ENCODE measurements at places on chromosomes 12 and 14.

DNA sequence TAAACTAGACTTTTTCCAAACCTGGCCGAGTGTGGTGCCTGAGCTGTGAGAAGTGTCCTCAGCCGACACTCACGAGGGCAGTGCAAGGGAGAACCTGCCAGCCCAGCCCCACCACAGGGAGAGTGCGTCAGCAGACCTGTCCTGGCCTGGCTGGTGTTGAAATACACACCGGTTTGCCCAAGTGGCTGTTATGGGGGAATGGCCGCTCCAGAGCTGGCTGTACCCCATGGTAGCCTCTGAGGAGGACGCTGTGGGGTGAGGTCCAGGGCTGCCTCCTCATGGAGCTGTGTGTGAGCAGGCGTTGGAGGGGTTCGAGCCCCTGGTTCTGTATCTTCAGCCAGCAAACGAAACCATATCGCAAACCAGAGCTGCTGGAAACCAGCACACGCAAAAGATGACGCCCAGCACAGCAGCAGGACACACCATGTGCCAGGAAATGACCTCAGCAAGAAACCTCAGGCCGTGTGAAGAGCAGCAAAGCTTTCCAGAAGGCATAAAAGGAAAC, 9.4 kb downstream of the ANKRD9 start:
- no peak for DNase-seq

DNA sequence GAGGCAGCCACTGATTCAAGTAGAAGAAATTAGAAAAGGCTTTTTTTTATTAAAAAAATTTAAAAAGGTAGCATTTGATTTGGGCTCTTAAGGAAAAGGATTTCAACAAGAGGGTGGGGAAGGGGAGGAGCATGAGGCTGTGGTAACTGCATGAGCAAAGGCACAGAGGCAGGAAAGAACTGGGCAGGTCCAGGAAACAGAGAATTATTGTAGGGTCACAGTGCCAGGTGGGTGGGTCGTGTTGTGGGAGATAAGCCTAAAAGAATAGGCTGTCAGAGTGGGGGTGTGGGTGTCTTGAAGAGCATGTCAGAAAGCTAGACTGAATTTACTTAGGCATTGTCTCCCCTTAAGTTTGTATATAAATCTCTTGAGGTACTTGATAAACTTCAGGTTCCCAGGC, 7.8 kb downstream of the LIMA1 start:
- DNase-seq = peak; percentile 44

GRCh38 chr12:26361964-26362363, 166.6 kb downstream of the SSPN start:
- no peak for DNase-seq

DNA sequence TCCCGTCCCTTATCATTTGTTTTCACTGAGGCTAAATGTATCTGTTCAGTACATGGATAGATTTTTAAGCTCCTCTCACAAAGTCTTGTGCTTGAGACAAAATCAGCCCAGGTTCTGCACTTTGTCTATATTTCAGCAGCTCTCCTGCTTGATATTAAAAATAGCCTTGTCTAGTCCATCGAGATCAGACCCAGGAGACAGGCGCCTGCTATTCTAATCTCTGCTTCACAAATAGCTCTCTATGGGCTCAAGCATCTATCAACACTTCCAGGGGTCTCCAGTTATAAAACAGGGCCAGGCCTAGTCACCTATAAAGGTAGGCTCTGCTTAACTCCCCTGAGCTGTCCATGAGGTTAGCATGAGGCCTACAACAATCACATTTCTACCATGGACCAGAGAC, 62.5 kb downstream of the ZFP36L1 start:
- no peak for DNase-seq

DNA sequence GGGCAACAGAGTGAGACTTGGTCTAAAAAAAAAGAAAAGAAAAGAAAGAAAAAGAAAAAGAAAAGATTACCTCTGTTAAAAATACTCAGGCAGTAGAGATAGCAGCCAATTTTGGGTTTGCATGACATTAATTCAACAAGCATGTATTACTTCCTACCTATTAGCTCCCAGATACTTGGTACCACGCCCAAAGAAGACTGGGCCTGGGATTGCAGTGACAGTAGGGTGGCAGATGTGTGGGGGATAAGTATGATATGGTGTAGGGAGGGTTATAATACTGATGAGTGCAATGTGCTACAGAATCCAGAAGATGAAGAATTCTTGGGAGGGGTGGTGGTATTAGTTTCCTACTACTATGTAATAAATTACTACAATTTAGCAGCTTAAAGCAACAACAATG, 46.4 kb upstream of the FOS start:
- DNase-seq = no peak

DNA sequence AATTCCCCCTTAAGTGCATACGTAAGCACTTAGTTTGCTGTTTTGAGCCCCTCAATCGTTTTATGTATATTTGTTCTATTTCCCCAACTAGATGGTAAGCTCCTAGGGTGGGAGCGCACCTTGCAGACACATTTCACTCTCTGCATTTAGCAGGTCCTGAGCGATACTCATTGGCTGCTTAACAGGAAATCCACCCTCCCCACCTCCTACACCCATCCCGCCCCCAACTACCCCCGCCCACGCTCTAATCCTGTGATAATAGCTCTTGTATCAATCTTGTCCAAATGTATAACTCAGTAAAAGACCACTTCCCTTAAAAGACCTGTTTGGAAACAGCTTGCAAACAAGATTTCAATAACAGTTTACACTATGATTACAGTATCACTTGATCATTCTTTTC, 8.1 kb downstream of the LPAR5 start:
- DNase-seq = peak; percentile 92

DNA sequence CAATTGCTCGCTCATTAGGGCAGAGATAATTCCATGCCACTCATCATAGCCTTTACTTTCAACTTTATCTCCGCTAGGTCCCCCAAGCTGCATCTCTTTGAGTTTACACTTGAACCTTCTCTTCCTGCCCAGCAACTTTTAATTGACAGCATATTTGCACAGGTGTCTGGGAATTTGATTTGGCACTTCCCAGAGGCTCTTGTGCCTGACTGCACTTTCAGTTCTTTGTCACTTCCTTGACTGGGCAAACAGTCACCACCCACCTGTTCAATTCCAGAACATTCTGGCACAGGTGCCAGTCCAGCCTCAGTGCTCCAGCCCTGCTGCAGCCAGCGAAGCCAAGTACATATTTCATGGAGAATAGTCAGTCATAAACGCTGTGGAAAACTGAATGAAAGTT, 110.1 kb upstream of the LRIG3 start:
- DNase-seq = no peak

DNA sequence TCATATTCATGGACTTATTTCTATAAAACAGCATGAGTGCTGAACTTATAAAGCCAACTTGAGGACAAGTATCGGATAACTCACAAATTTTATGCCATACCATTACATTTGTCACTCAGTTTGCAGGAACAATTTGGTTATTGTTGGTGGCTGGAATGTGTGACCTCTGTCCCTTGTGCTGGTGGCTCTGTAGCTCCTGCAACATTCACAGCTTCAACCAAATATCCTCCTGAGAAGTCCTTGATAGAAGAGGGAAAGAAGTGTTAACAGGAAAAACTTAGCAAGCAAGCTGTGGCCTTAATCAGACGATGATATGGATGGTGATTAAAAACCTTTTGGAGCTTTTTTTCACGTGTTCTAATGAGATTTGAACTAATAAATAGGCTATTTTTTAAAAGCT, 61.0 kb upstream of the DNM1L start:
- DNase-seq = peak; percentile 11

- no peak for DNase-seq
These were observed 1.4 kb downstream of the NFKBIA start for GRCh38 chr14:35403114-35403602.

DNA sequence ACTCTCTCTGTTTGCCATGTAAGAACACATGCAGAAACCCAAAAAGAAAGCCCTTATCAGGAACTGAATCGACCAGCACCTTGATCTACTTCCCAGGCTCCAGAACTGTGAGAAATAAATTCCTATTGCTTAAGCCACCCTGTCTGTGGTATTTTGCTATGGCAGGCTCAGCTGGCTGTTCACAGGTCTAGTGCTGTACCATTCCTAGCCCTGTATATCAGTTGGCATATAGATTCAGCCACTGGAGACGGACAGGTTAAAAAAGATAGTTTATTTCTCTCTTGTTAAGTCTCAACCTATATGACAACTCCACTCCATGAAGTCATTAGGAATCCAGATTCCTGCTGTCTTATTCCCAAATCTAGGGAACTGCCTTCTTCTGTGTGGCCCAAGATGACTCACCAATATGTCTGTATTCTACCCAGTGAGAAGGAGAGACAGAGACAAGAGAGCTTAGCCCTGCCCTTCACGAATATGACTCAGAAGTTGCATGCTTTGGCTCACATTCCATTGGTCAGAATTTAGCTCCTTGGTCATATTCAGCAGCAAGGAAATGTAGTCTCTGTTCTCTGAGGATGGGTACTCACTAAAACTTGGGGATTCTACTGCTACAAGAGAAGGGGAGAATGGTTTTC, 57.0 kb downstream of the PLEKHG7 start:
- no peak for DNase-seq

- peak; percentile 12 for DNase-seq
These were observed 19.7 kb downstream of the PLEKHG3 start for GRCh38 chr14:64723691-64724577.

DNA sequence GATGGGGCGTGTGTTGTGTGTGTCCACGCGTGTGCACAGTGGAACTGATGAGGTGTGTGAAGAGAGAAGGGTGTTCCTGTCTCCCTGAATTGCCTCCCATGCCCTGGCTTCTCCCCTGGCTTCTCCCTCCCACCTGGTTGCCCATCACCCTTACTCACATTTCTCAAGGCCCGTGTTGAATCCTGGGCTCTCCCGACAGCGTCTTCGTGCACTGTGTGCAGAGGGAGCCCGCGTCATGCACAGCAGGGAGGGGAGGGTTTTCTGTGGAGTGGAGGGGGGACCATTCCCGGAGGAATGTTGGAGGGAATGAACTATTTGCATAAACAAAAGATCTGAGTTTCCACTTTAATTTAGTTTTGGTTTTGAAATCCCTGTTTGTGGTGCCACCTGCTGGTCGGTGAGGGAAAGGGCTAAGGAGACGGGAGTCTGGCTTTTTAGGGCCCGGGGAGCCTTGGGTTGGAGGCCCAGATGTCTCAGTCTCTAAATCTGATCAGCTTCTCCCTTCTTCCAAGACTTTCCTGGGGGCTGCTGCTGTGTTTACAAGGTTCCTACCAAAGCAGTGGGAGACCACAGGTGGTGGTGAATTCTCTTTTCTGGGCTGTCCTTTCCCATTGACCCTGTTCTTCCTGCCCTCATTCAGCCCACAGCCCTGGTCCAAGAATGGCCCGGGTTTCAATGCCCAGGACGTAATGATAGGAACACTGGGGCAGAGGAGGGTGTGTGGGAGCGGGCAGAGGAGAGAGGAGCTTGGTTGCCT, at the start of gene C1R:
TSS of gene C1R (minus strand) at position 217 of the 757 bp plus-strand sequence. CDS start at position 160, 57 bp downstream.
- peak; percentile 81 for DNase-seq

- DNase-seq = peak; percentile 56
These were observed 127.6 kb upstream of the FSCB start for GRCh38 chr14:44634692-44635091.

DNA sequence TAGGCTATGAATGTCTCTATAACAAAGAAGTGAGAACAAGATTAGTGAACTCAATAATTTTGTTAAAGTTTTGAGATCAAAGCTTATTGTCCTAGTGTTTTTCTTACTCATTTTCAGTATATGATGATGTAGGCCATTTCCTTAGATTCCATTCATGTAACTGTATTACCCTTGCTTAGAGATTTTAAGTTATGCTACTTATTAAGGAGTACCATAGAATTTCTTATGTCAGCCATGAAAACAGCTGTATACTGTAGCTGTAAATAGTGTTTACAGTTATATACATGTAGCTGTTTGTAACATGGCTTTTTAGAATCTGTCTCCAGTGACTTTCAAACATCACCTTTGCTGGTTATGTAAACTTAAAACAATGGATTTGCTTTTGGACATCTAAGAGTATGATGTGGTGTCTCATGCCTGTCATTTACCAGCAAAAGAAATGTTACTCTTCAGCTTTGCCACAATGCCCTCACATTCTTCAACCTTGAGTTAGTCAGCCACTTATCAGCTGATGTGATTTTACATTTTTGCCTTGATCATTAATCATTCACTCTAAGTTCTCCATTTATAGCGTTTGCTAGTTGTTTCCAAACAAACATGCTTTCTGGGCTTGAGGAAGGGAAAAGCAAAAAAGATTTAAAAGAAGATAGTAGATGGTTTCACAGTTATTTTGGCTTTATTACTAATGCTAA, 55.5 kb downstream of the SLC16A7 start:
- no peak for DNase-seq

DNA sequence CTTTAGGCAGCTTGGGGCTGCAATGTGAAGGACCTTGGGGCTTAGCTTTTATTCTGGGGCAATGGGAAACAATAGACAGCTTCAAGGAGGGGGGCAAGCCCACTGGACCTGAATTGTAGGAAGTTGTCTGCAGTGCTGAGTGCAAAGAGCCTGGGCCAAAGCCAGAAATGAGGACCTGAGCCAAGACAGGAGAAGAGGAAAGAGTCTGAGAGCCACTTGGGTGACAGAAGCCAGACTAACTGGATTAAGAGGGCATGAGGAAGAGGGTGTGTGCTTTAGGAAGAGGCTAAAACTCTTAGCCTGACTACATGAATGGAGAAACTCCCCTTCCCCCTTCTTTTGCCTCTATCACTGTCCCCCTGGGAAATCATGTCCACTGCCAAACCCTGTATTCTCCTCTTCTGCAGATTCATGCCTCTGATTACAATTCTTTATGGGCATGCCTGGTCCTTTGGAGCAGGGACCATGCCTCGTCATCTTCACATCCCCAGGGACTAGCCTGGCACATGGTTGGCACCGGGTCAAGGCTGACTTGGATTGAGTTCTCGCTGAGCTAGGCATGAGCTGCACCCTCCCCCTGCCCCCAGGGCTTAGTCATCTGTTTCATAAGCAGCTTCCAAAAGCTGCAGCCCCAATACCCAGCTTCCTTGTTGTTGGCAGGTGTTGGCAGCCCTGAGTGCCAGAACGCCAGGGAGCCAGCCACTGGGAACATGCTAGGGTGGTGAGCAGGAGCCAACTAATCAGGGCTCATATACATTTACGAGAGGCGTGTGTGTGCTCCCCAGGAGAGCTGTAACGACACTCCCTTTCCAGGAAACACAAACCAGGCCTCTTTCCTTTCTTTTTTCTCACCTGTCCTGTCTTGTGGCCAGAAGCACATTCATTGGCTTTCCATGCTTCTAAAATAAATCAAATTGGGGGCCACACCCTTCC, 27.7 kb upstream of the JDP2 start:
- DNase-seq = peak; percentile 52

DNA sequence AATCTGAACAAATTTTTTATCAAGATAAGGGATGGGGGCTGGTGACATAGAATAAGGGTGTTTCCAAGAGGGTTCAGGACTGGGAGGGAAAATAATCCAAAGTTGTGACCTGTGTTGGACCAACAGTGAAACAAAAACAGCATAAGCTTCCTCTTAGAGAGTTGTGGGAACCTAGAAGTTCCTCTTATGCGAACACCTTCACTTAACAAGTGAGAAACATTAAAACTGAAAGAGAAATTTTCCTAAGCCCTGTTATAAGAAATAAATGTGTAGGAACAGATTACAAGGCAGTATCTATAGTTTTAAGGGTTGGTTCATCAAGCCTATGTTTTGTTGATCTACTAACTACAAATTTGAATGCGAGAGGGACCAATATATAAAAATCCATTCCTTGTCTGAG, 58.4 kb downstream of the LLPH start:
- DNase-seq = no peak

All from NCI-H82 (cell line).